ENCODE measurements at places on chromosomes 1 and 21.

DNA sequence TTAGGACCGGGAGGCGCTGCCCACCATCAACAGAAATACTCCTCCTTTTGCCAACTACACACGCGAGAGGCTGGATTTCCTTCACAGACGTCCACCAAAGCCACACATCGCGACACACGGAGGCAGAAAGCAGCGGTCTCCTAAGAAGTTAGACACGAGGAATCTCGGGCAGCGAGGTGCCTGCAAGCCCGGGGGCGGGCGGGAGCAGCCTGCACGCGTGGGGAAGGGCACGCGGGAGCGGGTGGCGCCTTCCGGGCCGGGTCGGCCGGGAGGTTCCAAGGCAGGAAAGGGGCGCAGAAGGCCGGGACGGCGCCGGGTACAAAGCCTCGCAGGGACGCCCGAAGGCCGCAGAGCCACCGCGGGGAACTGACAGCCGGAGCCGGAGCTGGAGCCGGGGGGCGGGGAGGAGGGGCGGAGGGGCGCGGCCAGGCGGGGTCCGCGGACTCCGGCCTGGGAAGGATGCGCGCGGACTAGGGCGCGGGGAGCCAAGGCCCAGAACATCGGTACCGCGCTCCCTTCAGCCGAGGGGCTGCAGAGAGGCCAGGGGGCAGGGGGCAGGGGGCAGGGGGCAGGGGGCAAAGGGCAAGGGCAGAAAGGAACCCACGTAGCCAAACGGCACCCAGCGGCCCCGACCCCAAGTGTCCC lies 722 bp downstream of the NPHP4 start:
- no peaks in the 10 kb centered on the region for H3K27me3 ChIP-seq
- peak overlapping the region; percentile 85 for H3K4me3 ChIP-seq
- H3K36me3 ChIP-seq = no peaks in the 10 kb centered on the region
- 0 out of 2 replicates have a peak, but pooled peaks cover 4% of the 10 kb centered on the region for H3K4me1 ChIP-seq
- no peak overlapping the region for H3K27ac ChIP-seq

GRCh38 chr1:210711825-210712612 lies 383.3 kb downstream of the HHAT start:
- H3K4me1 ChIP-seq = no peaks in the 10 kb centered on the region
- no peak overlapping the region for H3K4me3 ChIP-seq
- peaks cover 8% of the 10 kb centered on the region for H3K27me3 ChIP-seq
- H3K36me3 ChIP-seq = no peaks in the 10 kb centered on the region
- H3K27ac ChIP-seq = no peak overlapping the region

- no peaks in the 10 kb centered on the region for H3K4me1 ChIP-seq
- H3K36me3 ChIP-seq = no peaks in the 10 kb centered on the region
- H3K27ac ChIP-seq = no peak overlapping the region
- peaks cover 17% of the 10 kb centered on the region for H3K27me3 ChIP-seq
These were observed 44.5 kb downstream of the LRRC38 start for GRCh38 chr1:13469343-13469742.

- H3K36me3 ChIP-seq = no peaks in the 10 kb centered on the region
- H3K4me3 ChIP-seq = no peak overlapping the region
- peaks cover 20% of the 10 kb centered on the region for H3K4me1 ChIP-seq
- no peak overlapping the region for H3K27ac ChIP-seq
- no peaks in the 10 kb centered on the region for H3K27me3 ChIP-seq
These were observed 17.7 kb upstream of the SAMD11 start for GRCh38 chr1:905811-906599.

DNA sequence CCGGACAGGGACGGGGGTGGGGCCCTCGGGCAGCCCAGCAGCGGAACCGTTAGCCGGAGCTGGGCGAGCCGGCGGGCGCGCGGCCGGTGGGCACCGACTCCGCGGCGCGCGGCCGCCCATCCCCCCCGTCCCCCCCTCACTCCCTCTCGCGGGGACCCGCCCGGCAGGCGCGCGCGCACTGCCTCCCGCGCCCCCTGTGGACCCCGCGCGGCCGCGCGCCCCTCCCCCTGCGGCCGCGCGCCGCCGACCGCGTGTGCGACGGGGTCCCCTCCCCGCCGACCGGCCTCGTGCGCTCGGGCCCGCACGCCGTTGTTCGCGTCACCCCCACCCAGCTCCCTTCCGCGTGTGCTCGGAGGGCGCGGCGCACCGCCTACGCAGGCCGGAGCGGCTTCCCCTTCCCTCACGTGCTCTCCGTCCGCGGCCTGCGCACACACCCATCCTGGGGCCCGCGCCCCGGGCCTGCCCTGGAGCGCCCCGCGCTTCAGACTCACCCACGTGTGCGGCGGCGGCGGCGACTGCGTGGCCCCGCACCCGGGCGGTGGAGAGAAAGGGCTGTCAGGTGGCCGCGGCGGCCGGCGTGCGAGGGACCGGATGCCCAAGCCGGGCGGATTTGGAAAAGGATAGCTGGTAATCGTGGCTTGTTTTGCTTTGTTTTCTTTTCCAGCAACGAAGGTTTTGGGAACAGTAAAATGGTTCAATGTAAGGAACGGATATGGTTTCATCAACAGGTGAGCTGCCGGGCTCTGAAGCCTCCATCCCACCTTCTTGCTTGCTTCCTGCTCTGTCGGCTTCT lies 717 bp downstream of the YBX1 start:
- peak overlapping the region; percentile 61 for H3K27ac ChIP-seq
- no peaks in the 10 kb centered on the region for H3K27me3 ChIP-seq
- peaks cover 49% of the 10 kb centered on the region for H3K4me1 ChIP-seq
- peak; percentile 59 for DNase-seq

GRCh38 chr1:115755456-115756370 lies 12.8 kb downstream of the CASQ2 start:
- DNase-seq = no peak
- H3K27me3 ChIP-seq = no peaks in the 10 kb centered on the region
- H3K4me1 ChIP-seq = peaks cover 22% of the 10 kb centered on the region
- H3K4me3 ChIP-seq = no peak overlapping the region
- H3K36me3 ChIP-seq = no peaks in the 10 kb centered on the region
- no peak overlapping the region for H3K27ac ChIP-seq

DNA sequence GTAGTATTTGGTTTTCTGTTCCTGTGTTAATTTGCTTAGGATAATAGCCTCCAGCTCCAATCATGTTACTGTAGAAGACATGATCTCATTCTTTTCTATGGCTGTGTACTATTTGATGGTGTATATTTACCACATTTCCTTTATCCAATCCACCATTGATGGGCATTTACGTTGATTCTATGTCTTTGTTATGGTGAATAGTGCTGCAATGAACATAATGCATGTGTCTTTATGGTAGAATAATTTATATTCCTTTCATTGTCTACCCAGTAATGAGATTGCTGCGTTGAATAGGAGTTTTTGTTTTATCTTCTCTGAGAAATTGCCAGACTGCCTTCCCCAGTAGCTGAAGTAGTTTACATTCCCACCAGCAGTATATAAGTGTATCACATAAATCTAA lies 538.8 kb downstream of the LRRIQ3 start:
- no peaks in the 10 kb centered on the region for H3K36me3 ChIP-seq
- no peaks in the 10 kb centered on the region for H3K27me3 ChIP-seq
- H3K4me1 ChIP-seq = no peaks in the 10 kb centered on the region
- DNase-seq = no peak

DNA sequence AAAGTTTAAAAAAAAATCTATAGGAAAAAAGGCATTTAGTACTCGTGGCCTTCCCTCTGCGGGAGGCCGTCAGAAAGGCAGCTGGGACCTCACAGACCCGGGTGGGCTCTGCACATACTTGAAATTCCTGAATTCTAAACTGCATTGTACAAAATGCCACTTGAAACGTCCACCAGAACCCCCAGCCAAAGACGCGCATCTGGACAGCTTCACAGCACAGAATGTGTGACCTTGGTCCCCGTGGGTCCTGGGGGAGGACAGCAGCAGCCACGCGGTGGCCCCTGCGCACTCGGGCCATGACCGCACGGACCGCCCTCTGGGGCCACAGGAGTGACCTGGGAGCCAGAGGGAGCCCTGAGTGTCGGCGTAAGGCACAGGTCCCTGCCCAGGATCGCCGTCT lies 20.6 kb upstream of the MRPS14 start:
- H3K27ac ChIP-seq = no peak overlapping the region
- no peaks in the 10 kb centered on the region for H3K4me1 ChIP-seq
- H3K27me3 ChIP-seq = no peaks in the 10 kb centered on the region
- no peaks in the 10 kb centered on the region for H3K36me3 ChIP-seq
- no peak overlapping the region for H3K4me3 ChIP-seq
- no peak for DNase-seq

GRCh38 chr1:108670131-108670773 lies 9.4 kb upstream of the HENMT1 start:
- H3K4me1 ChIP-seq = peaks cover 9% of the 10 kb centered on the region
- DNase-seq = no peak
- no peak overlapping the region for H3K27ac ChIP-seq
- H3K4me3 ChIP-seq = no peak overlapping the region

- no peak overlapping the region for H3K4me3 ChIP-seq
- DNase-seq = no peak
- H3K27me3 ChIP-seq = no peaks in the 10 kb centered on the region
- H3K36me3 ChIP-seq = no peaks in the 10 kb centered on the region
- H3K27ac ChIP-seq = no peak overlapping the region
These were observed 138.5 kb upstream of the SGIP1 start for GRCh38 chr1:66395202-66396061.

GRCh38 chr21:35923971-35924370 lies 136.4 kb downstream of the SETD4 start:
- H3K4me3 ChIP-seq = no peak overlapping the region
- no peaks in the 10 kb centered on the region for H3K27me3 ChIP-seq
- no peak for DNase-seq
- H3K36me3 ChIP-seq = no peaks in the 10 kb centered on the region
- H3K27ac ChIP-seq = no peak overlapping the region

DNA sequence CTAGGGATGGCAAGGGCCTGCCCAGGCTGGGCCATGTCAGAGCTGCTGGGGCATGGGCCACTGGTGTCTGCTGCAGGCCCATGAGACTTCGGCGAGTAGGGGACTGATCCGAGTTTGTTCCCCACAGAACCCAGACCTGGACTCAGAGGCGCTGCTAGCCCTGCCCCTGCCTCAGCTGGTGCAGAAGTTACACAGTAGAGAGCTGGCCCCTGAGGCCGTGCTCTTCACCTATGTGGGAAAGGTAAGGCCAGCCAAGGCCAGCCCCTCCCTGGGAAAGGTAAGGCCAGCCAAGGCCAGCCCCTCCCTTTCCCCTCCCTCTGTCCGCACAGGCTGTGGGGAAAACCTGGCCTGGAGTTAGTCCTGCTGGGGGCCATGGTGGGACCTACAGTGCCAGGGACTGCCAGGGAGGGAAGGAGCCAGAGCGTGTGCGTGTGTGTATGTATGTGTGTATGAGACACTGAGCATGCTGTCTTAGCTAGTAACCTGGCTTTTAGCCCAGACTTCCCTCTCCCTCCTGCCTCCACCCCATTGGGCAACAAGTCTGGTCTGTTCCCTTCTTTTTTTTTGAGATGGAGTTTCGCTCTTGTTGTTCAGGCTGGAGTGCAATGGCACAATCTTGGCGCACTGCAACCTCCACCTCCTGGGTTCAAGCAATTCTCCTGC lies 8.0 kb downstream of the FAAH start:
- peaks cover 8% of the 10 kb centered on the region for H3K4me1 ChIP-seq
- H3K36me3 ChIP-seq = no peaks in the 10 kb centered on the region
- no peak overlapping the region for H3K4me3 ChIP-seq
- DNase-seq = peak; percentile 88
- no peaks in the 10 kb centered on the region for H3K27me3 ChIP-seq

DNA sequence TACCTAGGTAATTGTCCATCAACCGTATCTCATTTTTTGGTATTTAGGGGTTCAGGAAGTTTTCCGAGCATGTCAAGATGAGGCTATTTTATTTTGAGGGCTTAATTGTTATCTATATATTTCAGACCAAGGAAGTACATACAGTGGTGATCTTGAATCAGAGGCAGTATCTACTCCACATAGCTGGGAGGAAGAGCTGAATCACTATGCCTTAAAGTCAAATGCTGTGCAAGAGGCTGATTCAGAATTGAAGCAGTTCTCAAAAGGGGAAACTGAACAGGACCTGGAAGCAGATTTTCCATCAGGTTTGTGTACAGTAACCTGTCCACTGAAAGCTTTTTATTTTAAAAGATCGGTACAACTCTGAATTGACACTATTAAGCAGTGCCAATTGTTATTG lies 130.2 kb downstream of the ZMYM4 start:
- no peak for DNase-seq
- no peak overlapping the region for H3K4me3 ChIP-seq

GRCh38 chr1:38052750-38053415 lies 6.3 kb upstream of the POU3F1 start:
- no peaks in the 10 kb centered on the region for H3K36me3 ChIP-seq
- peaks cover 4% of the 10 kb centered on the region for H3K27me3 ChIP-seq
- no peak for DNase-seq
- H3K4me1 ChIP-seq = no peaks in the 10 kb centered on the region
- no peak overlapping the region for H3K27ac ChIP-seq

DNA sequence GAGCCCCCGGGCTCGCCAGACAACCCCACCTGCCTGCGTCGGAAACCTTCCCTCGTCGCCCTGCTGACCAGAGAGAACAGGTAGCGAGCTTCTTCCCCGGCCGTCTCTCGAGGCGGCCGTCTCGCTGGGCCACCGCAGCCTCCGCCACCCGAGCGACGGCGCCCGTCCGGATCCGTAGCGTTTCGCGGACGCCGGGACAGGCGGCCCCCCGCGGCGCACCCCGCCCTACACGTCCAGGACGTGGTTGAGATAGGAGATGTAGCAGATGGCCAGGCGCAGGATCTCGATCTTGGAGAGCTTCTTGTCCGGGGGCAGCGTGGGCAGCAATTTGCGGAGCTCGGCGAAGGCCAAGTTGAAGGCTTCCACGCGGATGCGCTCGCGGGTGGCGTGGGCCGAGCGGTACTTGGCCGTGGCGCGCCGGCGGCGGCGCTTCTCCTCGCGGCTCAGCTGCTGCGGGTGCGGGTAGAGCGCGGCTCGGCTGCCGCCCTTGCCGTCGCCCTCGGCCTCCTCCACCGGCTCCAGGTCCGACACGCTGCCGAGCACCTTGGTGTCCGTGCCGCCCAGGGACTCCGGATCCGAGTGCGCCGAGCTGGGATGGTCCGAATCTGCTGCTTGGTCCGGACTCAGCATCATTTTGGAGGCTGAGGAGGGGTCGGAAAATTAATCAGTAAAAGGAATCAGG lies 3.0 kb downstream of the NHLH2 start:
- peaks cover 20% of the 10 kb centered on the region for H3K27me3 ChIP-seq
- DNase-seq = no peak
- no peaks in the 10 kb centered on the region for H3K36me3 ChIP-seq
- no peak overlapping the region for H3K27ac ChIP-seq

DNA sequence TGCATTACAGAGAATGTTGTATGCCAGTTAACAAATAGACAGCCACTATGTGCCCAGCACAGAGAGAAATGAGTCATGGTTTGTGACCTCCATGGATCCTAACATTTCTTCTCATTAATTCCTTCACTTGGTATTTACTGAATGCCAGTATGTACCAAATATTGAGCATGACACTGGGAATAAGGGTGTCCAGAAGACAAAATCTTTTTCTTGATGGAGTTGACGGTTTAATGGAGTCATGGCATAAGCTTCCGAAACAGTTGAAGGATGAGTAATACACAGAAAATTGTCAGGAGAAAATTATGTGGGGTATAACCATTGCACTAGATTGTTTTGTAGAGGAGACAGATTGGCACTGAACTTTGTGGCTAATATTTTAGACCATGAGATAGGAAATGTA lies 36.9 kb downstream of the PTGFR start:
- no peak for DNase-seq
- no peak overlapping the region for H3K4me3 ChIP-seq
- no peak overlapping the region for H3K27ac ChIP-seq
- H3K4me1 ChIP-seq = no peaks in the 10 kb centered on the region
- no peaks in the 10 kb centered on the region for H3K27me3 ChIP-seq

Data from PC-9 (cell line).